ENCODE measurements at places on chromosomes 2 and 18.

DNA sequence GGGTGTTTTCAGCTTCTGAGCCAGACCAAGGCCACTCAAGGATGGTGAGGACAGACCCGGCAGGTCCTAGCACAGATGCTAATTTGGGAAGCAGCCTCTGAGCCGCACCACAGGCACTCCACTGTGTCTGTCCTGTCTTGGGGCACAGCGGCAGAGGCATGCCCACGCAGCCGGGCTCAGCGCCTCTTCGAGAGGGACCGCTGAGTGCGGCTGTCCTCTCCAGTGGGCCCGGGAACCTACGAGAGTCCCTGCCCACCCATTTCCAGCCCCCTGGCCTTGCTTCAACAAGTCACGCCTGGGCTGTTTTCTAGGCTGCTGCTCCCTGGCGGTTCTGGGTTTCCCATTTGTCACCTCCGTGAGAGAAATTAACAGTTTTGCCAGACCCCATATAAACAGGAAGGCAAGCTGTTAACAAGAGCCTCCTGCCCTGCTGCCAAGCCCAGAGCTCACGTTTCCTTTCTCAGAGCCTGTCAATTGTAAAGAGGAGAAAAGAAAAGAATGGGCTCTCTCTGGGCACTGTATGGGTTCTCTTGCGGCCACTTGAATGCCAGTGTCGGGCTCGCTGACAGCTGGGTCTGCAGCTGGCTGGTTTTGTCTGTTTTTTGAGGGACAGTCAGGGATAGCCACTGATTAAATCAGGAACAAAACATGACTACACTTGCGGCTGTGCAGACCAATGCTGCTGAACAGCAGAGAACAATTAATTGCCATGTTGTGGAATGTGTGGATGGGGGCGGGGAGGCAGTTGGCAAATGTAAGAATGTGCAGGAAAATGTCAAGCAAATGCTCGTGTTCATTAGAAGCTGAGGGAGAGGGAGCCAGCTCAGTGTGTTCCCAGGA lies 30.6 kb downstream of the TMEM17 start:
- no peak for DNase-seq

- no peak for DNase-seq
Observed at GRCh38 chr2:146867477-146867986, 977.3 kb upstream of the ACVR2A start.

GRCh38 chr2:46915281-46915810 lies at the start of gene MCFD2:
MCFD2 (minus strand) TSS chr2:46915806; CDS start chr2:46909171, 6,635 bp downstream.
- no peak for DNase-seq

GRCh38 chr2:19356545-19357401 lies 1.6 kb downstream of the OSR1 start:
- DNase-seq = no peak

- DNase-seq = no peak
Observed at GRCh38 chr2:234952270-234953115, 676 bp downstream of the SH3BP4 start.

GRCh38 chr18:13630716-13631268 lies 95.6 kb downstream of the FAM210A start:
- DNase-seq = no peak

DNA sequence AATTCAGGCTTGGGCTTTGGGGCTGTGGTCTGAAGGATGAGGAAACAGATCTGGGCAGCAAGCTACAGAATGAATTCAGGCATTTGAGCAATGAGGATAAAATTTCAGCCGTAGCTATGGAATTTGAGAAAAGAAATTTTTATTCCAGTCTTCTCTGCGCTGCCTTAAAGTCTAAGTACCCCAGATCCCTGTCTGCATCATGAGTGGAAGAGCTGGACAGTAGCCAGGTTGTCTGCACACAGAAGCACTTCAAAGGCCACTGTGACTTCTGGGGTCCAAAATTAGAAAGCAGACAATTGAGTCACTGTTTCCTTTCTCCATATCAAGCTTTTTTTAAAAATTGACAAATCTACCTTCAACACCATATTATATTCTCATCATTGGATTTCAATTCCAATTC lies 787.6 kb upstream of the GCFC2 start:
- no peak for DNase-seq

DNA sequence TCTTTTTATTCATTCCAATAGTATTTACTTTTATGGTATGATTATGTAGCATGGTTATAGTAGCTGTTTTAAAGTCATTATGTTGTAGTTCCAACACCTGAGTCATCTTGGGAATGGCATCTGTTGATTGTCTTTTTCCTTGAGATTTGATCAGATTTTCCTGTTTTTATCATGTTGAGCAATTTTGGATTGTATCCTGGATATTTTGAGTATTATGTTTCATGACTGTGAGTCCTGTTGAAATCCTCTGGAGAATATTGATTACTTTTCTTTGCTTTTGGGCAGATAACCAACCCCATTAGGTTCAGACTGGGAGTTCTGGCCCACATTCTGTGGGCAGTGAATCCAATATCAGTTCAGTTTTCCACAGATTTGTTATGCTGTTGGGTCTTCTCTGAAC lies 163.2 kb upstream of the SPRED2 start:
- no peak for DNase-seq

DNA sequence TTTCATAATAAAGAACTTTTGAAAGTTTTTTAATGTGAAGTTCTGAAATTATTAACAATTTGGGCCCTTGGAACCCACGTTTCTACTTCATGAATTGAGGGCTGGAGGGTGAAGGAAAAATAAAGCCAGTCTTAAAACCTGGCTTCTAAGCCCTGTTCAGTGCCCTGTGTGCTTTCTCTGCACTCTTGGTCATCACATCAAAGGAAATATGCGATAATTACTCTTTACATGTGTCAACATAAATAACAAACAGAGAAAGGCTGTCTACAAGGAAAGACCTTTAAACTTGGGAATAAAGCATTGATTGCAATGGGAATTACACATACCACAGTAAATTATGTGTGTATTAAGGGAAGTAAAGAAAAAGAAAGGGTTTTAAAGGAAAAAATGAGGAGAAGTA lies 150.7 kb upstream of the KLF7 start:
- DNase-seq = no peak

DNA sequence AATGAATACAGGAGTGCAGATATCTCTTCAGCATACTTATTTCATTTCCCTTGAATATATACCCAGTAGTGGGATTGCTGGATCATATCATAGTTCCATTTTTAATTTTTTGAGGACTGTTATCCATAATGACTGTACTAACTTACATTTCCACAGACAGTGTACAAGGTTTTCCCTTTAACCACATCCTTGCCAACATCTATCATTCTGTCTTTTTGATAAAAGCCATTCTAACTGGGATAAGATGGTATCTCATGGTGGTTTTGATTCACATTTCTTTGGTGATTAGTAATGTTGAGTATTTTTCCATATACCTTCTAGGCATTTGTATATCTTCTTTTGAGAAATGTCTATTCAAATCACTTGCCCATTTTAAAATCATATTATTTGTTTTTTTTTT lies 325.2 kb downstream of the CYP26B1 start:
- no peak for DNase-seq

DNA sequence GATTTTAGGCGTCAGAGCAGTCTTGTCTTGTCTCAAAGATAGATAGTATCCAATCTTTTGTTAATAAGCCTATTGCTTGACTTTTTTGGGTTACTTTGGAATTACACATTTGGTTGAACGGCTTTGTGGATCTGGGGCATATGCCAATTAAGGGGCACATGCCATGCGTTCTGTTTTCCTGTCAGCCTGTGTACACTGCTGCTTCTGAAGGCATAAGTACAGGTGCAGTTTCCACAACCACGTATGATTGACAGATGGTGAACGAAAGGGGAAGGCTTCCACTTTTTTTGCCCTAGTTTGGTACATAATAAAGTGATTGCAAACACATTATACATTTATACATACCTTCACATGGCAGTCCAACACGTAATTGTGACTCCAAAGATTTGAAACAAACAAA lies 102.3 kb downstream of the RAPH1 start:
- no peak for DNase-seq

DNA sequence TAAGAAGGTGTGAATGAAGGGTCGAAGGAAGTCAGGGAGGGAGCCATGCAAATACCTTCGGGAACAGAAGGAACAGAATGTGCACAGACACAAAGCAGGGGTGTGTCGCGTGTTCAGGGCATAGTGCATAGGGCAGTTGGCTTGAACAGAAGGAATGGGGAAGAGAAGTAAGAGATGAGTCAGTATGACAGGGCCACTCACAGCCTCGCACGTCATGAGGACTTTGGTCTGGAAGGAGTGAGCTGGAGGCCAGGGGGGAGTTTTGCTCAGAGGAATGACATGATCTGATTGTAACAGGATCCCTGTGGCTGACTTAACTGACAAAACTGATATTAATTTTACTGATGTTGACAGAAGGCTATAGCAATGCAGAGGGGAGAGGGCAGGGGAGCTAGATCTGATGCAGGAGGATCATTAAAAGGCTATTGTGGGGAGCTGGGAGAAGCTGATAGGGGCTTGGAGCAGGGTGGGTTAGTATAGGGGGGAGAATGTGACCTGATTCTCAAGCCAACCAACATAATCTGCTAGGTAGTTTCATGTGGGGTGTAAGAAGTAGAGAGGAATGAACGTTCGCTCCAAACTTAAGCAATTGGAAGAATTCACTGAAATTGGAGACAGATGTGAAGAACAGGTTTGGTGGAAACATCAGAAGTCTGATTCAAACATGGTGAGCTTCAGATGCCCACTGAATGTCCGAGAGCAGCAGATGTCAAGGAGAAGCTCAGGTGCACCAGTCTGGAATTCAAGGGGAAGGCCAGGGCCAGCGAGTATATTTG lies 60.4 kb upstream of the COPS8 start:
- DNase-seq = no peak

DNA sequence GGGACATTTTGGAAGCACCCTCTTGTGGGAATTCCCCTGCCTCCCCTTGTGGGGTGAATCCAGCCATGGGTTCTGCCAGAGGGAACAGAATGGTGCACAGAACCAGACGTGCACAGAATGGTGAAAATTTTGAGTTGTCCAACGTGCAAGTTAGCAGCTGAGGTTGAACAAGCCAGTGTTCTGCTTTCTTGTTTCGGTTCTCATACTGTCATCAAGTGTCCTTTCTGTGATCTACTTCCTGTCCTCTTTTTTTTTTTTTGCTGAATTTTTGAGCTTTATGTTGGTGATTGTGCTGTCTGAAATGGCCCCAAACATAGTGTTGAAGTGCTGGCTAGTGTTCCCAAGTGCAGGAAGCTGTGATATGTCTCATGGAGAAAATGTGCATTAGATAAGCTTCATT lies 21.5 kb upstream of the REEP1 start:
- DNase-seq = no peak

DNA sequence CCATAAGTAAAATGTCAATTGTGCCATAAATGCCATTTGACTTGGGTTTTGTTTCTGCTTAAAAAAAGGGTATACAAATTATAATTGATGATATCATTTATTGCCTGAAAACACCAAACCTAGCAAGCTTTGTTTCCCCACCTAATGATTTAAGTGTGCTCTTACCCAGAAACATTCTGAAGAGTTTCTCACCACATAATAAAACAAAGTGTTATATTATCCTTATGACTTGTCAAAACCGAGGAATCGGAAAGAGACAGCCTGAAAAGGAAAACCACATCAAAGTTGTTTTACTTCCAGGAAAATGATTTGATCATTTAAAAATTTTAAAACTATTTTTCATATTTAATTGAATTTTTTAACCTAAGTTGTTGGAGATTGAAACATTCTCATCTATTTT lies 170.5 kb upstream of the SLC39A10 start:
- DNase-seq = no peak

DNA sequence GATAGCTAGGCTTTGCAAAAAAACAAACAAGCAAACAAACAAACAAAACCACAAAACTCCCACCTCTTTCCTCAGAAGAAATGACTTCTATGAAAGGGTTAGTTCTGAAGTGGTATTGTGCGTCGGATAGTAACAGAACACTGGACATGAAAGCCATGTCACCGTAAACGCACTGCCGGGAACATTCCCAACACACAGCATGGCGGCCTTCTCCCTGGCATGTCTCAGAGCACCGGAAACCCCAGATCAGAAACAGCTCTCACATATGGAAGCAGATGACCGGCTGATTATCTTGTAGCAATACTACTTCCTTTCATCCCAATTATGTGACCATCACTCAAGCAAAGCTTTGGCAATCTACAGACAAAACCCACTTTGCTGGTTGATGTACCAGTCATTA lies 197.8 kb upstream of the PXDN start:
- DNase-seq = no peak

DNA sequence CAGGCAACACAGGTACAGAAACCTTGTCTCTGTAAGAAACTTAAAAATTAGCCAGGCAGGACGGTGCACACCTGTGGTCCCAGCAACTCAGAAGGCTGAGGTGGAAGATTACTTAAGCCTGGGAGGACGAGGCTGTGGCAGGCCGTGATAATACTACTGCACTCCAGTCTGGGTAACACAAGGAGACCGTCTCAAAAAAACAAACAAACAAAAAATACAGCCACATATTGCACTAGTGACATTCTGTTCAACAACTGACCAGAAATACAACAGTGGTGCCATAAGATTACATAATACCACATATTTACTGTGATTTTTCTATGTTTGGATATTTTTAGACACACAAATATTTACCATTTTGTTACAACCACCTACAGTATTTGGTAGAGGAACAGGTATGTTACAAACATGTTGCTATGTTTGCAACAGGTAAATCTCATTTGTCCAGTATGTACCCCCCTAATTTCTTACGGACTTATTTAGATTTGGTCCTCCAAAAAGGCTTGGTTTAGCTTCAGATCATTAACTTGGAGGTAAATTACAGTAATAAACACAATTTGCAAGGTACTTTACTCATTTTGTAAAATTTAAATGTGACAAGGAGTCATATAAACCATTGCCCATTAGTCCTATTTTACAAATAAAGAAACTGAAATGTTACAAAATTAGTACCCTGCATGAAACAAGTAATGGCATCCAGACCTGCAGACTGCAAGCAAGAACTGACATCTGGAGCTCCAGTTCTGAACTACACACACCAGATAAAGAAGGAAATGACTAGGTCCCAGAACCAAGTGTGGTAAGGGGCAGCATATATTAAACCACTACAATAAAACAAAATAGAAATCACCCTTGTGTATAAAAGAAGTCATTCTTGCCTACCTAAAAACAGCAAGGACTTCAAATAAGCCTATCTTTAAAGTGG lies 36.8 kb downstream of the TRIP12 start:
- DNase-seq = no peak

DNA sequence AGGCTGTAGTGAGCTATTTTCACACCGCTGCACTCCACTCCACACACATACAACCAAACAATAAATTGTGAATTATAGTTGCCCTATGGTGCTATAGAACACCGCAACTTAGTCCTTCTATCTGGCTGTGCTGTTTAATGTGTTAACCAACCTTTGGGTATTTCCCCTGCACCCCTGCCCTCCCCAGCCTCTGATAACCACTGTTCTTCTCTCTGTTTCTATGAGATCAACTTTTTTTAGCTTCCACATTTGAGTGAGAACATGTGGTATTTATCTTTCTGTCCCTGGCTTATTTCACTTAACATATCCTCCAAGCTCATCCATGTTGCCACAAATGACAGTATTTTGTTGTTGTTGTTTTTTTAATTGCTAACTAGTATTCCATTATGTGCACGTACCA lies 32.5 kb downstream of the TET3 start:
- DNase-seq = no peak

GRCh38 chr2:1256632-1257324 lies 156.5 kb upstream of the TPO start:
- no peak for DNase-seq

Data from activated T-cell treated with anti-CD3 and anti-CD28 coated beads, Interleukin-2, amount 50 U/mL, for 4 hours (primary cell).